Fibroblast of skin of right biceps (primary cell): ENCODE measurements at places on chromosomes 6 and 20.
A peak's percentile ranks its signal among the peaks of the same experiment; 100 is the strongest.

GRCh38 chr20:19742974-19743639, 15.0 kb upstream of the RIN2 start:
- DNase-seq = no peak

GRCh38 chr6:42300701-42301100, 83.0 kb upstream of the MRPS10 start:
- no peak for DNase-seq

DNA sequence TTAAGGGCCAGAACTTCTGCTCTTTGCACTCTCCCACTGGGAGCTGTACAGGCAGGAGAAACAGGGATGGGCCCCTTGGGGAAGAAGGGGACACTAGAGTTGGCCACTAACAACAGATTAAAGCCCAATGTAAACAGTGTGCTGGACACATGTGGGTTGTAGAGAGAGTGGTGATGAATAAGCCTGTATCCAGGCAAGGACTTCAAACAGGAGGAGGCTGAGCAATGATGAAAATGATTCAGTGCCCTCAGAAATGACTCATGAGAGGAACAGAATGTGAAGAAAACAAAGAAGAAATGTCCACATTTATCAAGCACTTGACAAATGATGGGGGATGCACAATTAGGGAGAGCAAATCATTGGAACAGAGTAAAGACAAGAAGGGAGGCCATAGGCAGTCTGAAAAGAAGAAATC, 242.3 kb downstream of the TBX18 start:
- DNase-seq = peak; percentile 91

GRCh38 chr20:815914-816606, 17.5 kb upstream of the FAM110A start:
- DNase-seq = peak; percentile 50

GRCh38 chr6:40171343-40171742, 237.1 kb upstream of the MOCS1 start:
- DNase-seq = no peak

DNA sequence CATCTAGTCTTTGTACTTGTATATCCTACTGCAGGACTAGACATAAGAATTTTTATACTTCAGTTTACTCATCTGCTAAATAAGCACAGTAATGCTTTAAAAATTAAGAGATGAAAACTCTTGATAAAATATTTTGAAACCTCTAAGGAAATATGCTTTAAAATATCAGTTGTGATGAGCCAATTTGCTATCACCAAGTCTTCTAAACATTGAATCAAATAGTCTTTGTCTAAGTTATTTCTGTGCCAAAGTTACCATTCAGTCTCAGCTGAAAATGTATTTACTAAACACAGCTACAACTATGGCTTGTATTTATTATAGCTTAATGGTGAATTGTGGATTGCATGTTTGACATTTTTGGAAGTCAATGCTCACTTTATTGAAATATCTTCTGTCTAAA, 46.2 kb upstream of the RFPL4B start:
- peak; percentile 43 for DNase-seq

DNA sequence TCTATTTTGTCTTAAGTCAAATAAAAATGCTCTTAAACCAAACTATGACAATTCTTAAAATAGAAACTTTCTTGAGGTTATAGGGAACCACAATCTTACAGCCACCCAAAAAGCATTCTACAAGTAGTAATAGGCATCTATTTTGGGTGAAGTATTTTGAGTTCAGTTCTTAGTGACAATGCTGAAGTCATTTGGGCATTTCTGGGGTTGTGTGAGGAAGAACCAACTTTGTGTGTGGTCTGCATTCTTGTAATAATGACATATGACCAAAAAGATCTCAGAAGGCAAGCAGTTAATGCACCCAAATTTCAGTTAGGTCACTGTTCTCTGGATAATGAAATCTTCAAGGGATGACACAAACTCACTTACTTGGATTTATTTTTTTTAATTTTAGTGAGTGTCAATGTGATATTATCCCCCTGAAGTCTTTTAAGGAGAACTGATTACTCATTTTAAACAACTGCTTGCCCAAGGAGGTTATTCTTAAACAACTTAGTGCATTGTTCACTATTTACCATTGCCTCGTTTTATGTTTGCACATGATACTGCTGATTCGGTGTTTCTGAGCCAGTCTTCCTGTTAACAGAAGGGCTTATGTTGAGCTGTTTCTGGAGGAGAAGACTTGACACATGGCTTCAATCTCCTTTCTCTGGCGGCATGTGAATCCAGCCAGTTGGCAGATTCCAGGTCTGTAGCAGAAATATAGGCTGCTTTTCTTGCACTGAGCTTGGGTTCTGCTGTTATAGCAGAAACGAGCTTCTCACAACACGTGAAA, 618.9 kb downstream of the BCKDHB start:
- DNase-seq = peak; percentile 91

DNA sequence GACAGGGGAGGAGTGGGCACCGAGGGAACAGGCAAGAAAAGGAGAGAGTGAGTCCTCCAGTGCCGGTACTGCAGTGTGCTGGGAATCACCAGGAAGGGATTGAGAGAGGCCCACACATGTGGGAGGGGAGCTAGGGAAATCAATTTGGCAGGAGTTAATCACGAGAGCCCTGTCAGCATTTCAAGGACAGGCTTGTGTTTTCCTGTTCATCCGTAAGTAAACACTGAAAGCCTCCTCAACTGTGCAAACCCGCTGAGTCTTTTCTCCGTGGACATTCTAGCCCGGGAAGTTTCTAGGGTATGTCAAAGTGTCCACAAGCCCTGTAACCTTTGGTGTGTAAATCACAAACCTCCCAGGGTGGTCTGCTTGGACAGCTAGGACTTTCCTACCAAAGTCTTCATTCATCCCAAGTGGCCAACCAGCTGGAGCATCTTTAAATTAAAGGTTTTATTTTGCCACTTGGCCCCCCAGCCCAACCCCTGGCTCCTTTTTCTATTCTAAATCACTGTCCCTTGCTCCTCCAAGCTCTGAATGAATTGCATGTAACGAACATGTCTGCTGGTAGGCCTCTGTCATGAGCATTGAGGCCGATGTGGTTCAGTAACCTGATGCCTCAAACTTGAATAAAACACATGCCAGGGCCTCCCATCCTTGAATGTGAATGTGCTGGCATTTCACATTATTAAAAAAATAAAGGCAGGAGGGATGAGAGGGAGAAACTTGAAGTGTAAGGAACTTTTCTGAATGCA, 149.1 kb downstream of the ZNF217 start:
- DNase-seq = no peak

GRCh38 chr6:142913036-142913510, 31.9 kb downstream of the HIVEP2 start:
- DNase-seq = no peak
